Activated CD4-positive, alpha-beta T cell treated with anti-CD3 and anti-CD28 coated beads, Interleukin-2, amount 50 U/mL, for 1 hour (primary cell): ENCODE measurements at places on chromosomes 6 and 20.

DNA sequence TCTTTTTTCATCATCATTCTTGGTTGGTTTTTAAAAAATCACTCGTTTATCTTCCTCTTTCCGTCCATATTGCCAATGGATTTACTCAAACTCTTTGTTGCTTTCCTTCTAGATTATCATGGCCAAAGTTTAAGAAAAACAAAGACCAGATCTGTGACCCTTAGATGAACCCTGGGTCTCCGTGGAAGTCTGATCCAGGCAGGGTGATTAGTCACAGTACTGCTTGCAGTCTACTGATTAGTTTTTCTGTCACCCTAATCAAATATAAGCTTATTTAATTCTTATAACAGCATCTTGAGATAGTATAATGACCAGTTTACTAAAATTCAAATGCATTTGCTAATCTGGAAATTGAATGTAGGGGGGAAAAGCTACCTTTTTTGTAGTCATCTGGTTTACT is 6.0 kb upstream of the SMIM28 start:
- no peak for DNase-seq

DNA sequence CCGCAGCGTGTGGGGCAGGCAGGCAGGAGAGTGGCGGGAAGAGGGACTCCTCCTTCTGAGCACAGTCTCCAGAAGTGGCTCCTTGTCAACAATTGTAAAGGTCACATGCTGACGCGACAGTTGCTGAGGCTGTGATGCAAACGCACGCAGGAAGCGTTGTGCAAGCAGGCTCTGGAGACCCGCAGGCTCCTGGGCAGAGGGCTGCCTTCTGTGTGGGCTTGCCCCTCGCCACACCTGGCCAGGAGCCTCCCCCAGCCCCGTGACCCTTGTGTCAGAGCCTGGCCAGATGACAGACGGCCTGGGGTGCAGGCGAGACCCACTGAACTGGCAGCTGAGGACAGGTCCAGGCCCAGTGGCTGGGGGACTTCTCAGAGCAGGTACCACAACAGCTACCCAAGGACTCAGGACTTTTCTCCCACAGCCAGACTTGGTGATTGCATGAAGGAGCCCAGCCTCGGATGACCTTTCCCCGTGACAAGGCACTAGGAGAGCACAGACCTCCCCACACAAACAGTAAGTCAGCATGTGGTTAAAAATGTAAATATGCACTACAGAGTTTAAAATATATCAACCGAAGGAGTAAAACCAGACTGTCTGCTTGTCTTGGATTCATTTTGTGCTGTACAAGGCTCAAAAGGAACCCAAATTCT is 222.1 kb upstream of the RREB1 start:
- DNase-seq = no peak

DNA sequence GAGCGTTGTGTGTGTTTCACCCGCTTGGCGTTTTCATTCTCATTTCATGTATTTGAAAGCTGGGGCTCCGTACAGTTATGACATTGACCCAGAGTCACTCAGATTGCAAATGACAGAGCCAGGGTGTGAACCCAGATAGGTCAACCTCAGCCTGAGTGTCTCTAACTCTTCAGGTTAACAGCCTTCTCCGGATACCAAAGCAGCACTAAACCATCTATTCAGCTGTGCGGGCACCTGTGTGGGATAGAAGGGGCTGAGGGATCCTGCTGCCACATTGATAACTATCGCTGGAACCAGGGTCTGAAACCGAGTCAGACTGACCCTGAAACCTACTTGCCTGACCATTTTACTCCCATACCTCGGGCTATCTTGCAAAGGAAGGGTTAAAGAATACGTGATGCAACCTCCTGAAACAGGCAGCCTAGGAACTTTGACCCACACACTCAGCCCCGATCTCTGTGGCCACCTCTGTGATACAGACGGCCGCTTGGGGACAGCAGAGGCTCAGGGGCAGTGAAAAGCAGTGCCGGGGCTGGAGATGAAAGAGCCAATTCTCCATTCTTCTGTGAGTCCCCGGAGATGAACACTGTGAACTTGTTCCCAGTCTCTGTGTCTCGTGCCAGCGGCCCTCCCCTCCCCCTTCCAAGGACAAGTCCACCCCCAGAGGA is 233.5 kb upstream of the QKI start:
- DNase-seq = no peak

DNA sequence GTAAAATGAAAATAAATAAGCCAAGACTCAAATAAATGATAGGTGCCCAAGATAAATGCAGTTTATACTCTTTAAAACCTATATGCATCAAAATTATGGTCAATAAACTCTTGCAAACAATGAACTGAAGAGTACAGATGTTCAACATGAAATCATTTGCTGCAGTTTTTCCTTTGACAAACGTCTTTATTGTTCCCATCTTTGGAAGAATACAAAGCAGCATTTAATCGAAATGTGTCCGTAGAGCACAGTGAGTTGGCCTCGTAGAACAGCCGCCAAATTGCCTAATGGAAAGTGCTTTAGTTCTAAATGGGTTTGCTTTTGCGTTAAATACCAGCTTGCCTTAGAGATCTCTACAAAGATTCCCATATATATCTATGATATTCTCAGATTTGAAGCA is 447.4 kb downstream of the PKHD1 start:
- DNase-seq = no peak

DNA sequence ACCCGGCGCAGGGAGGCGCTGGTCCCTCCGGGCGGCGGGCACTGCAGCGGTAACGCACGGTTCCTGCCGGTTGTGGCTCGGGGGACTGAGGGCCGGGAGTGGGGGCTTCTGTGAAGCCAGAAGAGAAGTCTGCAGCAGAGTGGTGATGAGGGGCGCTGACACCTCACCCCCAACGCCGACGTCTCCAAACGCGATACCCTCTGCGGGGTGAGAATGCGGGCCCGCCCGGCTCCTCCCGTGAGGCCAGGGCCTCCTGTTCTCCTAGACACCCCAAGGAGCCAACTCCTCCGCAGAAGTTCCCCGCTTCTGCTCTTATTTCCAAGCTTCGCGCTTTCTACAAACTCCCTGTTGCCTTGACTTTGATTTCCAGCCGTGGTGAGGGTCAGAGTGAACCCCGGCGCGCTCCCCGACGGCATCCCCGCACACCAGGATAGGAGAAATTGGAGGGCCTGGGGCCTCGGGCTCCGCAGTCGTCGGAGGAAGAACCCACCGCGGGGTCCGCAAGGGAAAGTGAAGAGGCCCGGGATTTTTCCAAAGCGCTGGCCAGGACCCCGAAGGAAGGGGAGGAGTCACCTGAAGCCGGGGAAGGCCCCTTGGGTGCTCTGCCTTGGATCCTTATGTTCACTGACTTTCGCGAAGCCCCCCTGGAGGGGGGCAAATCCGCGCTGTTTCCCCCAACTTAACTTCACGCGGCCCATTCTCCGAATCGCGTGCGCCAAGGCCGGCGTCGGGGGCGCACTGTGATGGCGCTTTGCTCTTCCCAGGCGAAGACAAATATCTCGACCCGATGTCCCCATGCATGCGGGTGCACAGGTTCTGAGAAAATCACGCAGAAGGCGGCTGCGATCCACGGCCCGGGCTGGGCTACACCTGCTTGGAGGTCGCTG is 3.1 kb upstream of the INSM1 start:
- no peak for DNase-seq

- no peak for DNase-seq
These were observed 40.0 kb upstream of the MBOAT1 start for GRCh38 chr6:20252311-20252710.

GRCh38 chr6:148348335-148348734 is 5.7 kb downstream of the SASH1 start:
- no peak for DNase-seq

- no peak for DNase-seq
These were observed 13.0 kb downstream of the PI3 start for GRCh38 chr20:45187693-45188092.

- no peak for DNase-seq
These were observed 7.3 kb downstream of the COL10A1 start for GRCh38 chr6:116118608-116119007.

- no peak for DNase-seq
These were observed 14.6 kb downstream of the MYBL2 start for GRCh38 chr20:43681468-43681942.

DNA sequence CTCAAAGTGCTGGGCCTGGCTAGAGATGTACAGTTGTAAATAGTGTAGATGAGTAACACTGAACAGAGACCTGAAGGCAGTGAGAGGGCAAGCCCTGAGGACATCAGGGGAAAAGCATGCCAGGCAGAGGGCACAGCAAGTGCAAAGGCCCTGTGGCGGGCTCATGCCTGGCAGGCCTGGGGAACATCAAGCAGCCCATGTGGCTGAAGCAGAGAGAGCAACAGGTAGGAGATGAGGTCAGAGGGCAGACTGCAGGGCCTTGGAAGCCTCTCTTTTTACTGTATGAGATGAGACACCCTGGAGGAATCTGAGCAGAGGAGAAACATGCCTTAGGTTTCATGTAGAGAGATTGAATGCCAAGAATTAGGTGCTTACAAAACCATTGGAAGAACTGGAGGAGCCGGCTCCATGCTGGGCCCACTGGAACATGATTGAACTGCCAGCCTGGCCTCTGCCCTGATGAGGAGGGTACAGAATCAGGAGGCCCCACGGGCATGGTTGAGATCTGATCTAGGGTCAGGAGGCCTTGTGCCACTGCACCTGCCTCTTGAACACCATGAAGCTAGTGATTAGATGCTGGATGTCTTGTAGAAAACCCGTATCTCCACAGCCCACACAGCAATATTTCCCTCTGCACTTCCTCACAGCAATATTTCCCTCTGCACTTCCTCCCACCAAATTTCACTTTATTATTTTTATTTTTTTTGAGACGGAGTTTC is 5.9 kb upstream of the HMGA1 start:
- DNase-seq = no peak

DNA sequence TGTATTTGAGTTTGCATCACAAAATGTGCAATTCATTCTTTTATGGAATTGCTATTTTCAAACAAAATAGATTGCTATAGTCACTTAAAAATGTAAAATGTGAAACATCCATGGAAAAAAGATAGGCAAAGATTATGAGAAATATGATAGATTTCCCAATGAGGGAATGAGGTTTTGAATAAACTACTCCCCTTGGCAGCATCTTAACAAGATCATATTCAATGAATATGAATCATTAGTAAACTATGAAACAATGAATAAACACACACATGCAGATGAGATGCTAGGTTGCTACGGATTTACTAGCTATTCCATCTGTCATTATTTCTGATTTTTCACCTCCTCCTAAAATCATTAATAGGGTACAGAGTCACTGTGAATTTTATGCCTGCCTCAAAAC is 401.8 kb downstream of the PHF3 start:
- no peak for DNase-seq

DNA sequence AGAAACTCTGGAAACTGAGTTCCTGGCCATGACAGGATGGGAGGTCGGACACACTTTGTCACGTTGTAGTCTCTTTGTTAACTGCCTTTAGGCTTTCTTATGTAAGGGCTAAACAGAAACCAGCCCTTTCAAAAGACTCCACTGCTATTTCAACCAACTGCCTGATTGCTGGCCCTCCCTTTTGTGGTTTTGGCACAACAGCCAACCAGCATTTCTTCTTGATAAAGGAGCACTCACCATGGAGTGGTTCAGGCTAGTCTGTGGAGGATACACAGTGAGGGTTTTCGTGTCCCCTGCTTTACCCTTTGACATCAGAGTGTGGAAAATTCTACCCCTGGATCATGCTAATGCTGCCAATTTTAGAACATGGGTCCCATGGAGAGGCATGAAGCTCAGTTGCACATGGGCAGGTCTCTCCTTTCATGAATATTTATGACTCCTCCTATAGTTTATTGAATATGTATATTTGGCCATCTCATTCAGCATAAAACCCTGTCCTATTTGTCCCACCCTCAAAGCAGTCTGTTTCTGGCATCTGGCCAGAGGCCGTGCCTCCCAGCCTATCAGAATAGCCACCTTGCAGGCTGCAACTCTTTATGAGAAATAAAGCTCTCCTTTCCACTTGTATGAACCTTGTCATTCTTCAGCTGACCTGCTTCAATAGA is 148.3 kb downstream of the HS3ST5 start:
- no peak for DNase-seq

DNA sequence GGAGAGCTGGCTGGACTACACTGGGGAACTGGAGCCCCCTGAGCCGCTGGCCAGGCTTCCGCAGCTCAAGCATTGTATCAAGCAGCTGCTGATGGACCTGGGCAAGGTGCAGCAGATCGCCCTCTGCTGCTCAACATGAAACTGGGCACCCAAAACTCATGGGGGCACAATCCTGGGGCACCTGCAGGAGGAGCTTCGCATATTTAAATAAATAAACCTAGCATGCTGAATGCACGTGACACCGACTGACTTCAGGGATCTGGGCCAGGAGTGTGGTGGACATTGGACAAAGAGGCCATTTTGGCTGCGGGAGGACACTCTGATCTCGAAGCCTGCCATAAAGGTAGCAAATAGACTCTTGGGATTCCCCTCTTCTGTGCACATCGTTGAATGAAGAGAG is 6.8 kb downstream of the SCAND1 start:
- DNase-seq = peak; percentile 12

DNA sequence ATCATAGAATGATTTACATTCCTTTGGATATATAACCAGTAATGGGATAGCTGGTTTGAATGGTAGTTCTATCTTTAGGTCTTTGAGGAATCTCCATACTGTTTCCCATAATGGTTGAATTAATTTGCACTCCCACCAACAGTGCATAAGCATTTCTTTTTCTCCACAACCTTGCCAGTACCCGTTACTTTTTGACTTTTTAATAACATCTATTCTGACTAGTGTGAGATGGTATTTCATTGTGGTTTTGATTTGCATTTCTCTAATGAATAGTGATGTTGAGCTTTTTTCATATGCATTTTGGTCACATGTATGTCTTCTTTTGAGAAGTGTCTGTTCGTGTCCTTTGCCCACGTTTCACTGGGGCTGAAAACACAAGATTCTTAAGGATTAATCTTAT is 107.3 kb downstream of the TINAG start:
- DNase-seq = no peak

DNA sequence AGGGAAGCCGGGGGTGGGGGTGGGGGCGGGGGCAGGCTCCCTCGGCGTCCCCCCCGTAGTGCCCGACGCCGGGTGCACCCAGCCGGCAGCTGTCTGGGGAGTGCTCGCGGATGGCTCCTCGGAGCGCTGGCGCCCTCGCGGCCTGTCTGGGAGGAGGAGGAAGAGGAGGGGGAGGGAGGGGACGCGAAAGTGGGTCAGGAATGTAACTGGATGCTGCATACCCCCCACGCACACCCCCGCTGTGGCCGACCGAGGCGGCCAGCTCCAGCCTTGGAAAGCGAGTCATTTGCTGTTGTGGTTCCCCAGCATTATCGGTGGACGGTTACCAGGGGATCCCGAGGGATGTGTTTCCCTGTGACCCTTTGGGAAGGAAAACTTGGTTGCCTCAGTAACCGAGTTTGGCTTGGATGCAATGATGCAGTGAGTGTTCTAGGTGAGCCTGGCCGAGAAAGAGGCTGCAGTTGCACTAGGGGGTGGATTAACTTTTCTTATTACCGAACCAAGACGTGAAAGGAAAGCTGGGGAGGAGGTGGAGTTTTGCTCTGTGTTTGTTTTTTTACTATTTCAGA is 55.2 kb upstream of the RREB1 start:
- DNase-seq = peak; percentile 9
